ENCODE measurements at places on chromosomes 3 and 15.

- DNase-seq = no peak
Measured at GRCh38 chr15:65209701-65210643, 1.3 kb downstream of the CILP start.

DNA sequence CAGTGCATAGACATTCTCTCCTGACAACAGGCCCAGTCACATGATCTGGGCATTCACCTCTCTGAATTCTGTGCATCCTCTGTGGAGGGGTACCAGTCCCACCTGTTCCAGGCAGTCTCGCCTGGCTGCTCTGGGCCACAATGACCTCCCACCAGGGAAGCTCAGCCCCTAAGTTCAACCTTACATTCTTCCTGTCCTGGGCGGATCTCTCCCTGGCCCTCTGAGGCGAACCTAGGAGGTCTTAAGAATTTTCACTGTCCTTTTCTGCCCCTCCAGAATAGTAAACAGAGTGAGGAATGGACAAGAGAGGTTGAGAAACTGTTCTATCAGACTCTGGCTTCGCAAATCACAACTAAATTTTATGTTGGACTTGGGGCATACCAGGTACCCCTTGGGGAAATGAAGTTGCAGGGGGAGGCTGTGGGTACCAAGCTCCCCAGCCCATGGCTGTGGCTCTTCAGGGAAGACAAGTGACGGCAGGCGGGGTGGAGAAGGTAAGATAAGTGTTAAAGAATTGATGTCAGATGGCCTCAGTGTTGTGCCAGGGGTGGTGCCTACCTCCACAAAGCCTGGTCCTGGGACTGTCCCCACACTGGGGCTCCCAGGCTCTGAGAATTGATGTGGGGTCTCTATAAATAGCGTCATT, 5.3 kb downstream of the SCN5A start:
- DNase-seq = no peak

DNA sequence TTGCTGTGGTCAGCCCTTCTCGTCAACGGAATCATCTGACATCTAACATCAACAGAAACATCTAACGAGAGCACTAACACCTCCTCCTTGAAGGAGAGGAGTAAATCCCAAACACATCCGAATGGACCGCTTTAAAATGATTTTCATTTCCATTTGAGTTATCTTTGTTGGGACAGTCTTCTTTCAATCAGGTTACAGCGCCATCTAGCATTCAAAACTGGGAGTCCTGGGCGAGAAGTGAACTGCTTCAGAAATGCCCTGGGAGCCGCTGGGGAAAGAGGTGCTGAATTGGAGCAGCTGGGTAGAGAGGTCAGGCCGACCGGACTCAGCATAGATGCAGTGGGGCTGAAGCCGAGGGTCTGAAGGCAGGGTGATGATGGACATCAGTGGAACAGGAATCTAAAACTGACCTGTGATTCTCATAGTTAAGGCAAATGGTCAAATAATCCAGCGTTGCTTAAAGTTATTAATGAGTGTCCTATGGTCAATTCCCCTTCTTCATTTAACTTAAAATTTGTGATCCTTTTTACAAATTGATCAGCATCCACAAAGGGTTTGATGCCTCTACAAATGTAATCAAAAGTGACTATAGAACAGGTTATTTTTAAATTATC, 170.0 kb upstream of the NDN start:
- DNase-seq = peak; percentile 2

DNA sequence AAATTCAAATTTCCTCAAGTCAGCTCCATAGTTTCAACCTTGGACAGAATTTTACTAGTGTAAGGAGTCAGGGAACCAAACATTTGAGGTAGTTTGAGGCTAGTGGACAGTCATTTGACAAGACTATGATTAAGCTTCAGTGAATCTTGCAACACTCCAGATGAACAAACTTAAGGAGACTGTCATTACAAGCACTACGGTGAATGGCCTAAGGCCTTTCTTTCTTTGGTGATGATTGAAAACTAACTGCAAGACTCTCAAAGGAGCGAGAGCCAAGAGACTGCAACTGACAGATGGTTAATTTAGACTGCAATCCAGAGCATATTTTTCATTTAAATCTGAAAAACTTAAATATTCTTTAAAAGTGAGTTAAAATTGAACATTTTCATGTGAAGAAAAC, 272.3 kb upstream of the NECTIN3 start:
- DNase-seq = no peak

GRCh38 chr15:82679626-82680199, 30.0 kb downstream of the AP3B2 start:
- no peak for DNase-seq

DNA sequence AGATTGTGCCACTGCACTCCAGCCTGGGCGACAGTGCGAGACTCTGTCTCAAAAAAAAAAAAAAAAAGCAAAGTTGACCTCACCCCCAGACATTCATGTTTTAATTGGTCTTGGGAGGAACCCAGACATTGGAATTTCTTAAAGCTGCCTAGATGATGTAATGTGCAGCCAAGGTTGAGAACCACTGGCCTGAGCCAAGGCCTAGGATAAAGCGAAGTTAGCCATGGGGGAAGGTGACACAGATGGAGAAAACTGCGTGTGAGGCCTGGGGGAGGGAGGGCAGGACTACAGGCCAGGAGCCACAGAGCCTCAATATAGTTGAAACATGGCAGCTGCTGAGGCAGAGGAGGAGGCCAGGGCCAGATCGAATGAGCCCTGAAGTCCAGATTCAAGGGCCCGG, 21.0 kb downstream of the GLB1 start:
- no peak for DNase-seq

DNA sequence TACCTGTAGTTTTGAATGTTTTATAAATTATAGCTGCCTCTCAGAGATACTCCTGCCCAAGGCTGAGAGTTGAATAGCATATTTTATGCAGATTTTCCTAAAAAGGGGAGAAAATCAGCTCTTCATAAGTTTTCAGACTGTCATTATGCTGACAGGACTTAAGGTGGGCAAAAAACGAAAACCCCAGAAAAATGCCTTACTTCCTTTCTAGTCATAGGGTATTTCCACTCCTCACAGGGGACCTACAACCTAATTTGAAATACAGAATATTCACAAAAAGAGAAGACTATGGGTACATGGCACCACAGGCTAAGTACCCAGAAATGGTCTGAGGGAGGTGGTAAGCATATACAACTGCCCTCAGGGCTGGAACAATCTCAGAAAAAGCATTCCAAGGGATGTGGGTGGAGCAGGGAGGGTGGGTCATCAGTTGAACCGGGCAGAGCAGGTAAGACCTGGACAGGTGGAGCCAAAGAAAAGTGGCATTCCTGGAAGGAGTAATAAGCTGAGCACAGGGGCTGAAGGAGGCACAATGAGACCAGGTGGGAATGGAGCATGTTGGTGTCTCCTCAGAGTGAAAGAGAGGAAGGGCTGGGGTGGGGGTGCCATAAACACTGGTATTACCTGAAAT, 10.6 kb upstream of the OXSR1 start:
- DNase-seq = no peak

DNA sequence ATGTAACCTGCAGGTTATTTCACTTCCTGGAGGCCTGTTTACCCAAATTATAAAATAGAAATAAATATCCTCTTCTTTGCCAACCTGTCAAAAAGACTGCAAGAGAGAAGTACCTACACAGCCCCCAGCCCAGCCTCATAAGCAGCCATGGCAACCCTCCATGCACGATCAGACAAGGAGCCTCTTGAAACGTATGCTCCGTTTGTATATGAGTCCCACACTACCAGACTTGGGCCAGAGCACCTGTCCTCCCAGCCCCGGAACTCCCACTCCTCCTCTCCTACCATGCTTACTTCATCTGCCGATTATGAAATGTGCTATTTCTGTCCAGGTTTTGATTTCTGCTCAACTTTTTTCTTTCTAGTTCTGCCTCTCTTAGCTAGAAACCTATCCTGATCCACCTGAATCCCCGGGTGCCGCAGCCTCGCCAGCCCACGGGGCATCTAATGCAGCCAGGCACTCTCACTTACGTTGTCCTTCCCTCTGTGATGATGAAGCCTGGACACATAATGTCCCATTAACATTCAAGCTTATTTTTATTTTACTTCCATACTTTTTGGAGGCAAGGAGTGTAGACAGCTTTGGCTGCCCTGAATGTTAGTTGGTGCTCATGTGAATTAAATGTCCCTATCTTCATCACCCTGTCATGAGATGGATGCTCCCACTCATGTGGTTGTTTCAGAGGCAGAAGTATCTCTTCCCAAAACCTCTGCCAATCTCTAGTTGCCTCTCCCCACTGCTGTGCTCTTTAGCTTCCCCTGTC, 73.8 kb downstream of the MB21D2 start:
- no peak for DNase-seq

- no peak for DNase-seq
Measured at GRCh38 chr3:15276028-15276724, 56.2 kb downstream of the SH3BP5 start.

DNA sequence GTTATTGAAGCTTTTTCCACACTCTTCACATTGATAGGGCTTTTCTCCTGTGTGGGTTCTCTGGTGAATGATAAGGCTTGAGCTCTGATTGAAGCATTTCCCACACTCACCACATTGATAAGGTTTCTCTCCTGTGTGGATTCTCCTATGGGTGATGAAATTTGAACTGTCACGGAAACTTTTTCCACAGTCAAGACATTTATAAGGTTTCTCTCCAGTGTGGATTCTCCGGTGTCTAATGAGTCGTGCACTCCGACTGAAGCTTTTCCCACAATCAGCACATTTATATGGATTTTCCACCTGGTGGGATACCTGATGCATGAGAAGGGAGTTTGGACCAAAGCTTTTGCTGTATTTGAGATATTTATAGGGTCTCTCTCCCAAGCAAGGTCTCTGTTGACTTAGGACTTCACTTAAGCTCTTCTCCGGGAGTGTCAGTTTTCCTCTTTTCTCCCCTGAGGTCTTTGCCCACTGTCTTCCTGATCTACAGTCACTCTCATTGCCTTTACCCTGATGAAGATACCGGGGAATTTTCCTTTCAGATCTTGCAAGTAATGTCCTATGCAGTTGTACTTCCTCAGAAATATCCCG, 9.4 kb downstream of the ZSCAN29 start:
- no peak for DNase-seq

GRCh38 chr15:71515375-71516186, 294.8 kb upstream of the NR2E3 start:
- DNase-seq = no peak

- DNase-seq = no peak
Measured at GRCh38 chr15:71599418-71600151, 210.8 kb upstream of the NR2E3 start.

- DNase-seq = no peak
Measured at GRCh38 chr3:133293397-133294110, 106.3 kb upstream of the BFSP2 start.

GRCh38 chr3:149395107-149396089, 17.9 kb upstream of the TM4SF1 start:
- no peak for DNase-seq

- DNase-seq = no peak
Measured at GRCh38 chr3:53132347-53132746, 2.1 kb upstream of the RFT1 start.

GRCh38 chr15:65868546-65869125, 655 bp upstream of the RAB11A start:
- DNase-seq = no peak

DNA sequence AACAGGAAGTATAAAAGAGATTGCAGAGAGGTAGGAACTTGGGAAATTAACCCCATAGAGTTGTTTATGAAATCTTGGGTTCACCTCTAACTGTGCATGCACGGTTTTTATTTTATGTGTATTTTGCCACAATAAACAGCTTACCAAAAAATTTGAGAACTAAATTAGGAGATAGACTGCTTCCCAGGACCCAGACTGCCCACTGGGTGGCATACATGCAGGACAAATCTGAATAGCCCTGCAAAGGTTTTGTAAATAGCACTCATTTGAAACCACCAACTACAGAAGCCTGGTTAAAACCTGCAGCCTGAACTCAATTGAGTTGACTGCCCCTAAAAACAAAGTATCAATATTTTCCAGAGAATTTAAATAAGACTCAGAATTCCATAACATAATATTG, 96.4 kb upstream of the SLCO2A1 start:
- DNase-seq = no peak

- DNase-seq = no peak
Measured at GRCh38 chr3:178537122-178537705, 978 bp downstream of the KCNMB2 start.

GRCh38 chr3:150314248-150315004, 93.7 kb upstream of the TSC22D2 start:
- DNase-seq = no peak

- no peak for DNase-seq
Measured at GRCh38 chr15:90701880-90702630, 15.1 kb upstream of the BLM start.

- DNase-seq = no peak
Measured at GRCh38 chr3:24040311-24040710, 95.2 kb downstream of the NR1D2 start.
